NCI-H2029 (cell line): ENCODE measurements at places on chromosomes 3 and 15.
A peak's percentile ranks its signal among the peaks of the same experiment; 100 is the strongest.

DNA sequence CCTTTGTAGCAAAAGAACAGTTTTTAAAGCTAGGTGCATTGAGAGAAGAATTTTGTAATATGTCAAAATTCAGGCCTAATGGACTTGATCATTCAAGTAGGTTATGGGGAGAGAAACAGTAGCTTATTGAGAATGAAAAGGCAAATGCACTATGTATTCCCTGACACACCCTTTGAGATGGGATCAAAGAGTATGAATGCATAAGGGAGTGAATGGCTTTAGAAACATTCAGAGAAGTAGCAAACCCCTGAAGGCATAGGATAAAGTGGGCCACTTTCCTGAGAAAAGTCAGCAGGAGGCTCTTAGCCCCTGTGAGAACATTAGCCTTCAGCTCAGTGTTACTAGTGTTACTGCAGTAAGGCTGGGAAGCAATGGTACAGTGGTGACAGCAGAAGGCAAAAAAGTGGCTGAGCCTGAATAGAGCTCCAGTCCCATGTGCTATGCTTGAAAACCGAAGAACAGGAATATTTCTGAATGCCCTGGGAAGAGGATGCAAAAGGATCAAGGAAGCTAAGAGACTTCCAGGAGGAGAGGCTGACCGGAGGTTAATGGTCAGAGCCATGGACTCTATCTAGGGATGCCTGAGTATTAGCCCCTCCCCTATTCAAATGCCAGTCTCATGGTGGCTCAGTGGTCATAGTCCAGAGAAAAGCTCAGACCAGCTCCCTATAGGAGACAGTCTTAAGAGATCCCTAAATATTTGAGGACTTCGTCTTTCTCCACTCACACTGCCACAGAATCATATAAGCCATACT lies 218.2 kb upstream of the SGO1 start:
- DNase-seq = no peak

DNA sequence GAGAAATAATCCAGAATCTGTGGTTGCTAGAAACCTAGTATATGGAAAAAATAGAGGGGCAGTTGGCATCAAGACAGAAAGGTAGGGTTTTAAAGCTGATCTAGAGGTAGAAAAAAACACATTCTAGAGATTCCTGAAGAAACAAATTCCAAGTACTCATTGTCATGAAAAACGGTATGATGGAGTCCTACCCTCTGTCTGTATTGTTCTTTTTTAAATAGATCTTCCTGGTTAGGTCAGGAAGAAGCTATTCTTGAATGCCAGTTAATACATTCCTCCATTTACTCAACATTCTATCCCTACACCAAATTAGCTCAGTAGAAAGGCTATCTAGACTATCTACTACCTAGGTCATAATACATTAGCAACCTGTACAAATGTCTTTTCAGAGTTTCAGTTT lies 364.7 kb downstream of the FHIT start:
- DNase-seq = no peak

DNA sequence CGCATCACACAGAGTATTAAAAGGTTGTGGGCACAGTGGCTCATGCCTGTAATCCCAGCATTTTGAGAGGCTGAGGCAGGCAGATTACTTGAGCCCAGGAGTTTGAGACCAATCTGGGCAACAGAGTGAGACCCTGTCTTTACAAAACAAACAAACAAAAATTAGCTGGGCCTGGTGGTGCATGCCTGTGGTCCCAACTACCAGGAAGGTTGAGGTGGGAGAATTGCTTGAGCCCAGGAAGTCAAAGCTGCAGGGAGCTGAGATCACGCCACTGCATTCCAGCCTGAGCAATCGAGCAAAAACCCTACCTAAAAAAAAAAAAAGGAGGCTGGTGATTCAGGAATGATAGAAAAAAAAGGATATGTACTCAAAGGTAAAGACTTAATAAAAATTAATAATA lies 28.2 kb upstream of the ST6GAL1 start:
- DNase-seq = no peak

GRCh38 chr15:43928152-43928551 lies 101.3 kb downstream of the WDR76 start:
- no peak for DNase-seq

DNA sequence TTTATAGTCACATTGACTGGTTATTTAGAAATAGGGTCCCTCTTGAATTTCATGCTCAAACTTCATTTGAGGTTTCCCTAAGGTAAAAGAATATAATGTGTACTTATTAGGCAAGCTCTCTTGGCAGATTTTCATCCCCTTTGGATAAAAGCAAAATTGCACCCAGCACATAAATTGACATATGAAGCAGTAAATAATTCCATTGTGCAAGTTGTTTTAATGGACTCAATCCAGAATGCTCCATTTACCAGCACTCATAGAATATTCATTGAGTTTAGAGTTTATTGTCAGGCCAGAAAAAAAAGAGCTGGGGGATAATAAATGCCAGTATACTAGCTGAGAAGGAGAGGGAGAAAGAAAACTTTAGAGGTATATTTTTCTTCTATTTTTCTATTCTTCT lies 136.8 kb downstream of the TPRG1 start:
- no peak for DNase-seq

- no peak for DNase-seq
Observed at GRCh38 chr15:29685156-29686078, 136.9 kb downstream of the TJP1 start.

GRCh38 chr3:53357458-53357857 lies 10.1 kb upstream of the DCP1A start:
- DNase-seq = no peak

GRCh38 chr3:49199239-49199899 lies 28.0 kb downstream of the KLHDC8B start:
- DNase-seq = no peak

- no peak for DNase-seq
Observed at GRCh38 chr3:50276762-50277101, 2.2 kb upstream of the LSMEM2 start.

- DNase-seq = peak; percentile 93
Observed at GRCh38 chr3:15268033-15268631, 62.1 kb downstream of the CAPN7 start.

DNA sequence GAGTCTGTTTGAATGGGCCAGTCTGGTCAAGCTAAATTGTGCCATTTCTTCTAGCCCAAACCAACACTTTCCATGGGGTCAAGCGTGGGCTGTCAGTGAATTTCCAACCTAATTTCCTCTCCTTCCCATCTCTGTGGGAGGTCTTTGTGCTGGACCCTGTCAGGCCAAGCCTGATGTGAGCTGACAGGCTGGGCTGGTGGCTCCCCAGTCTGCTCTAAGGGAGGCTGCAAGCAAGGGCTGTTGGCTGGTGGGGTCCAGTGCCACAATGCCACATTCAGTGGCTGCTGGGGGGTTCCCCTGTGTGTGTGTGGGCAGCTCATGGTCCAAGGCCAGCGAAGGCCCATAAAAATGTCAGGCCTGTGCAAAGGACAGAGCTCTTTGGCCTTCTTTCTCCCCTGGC lies 216.1 kb downstream of the OPA1 start:
- DNase-seq = no peak

DNA sequence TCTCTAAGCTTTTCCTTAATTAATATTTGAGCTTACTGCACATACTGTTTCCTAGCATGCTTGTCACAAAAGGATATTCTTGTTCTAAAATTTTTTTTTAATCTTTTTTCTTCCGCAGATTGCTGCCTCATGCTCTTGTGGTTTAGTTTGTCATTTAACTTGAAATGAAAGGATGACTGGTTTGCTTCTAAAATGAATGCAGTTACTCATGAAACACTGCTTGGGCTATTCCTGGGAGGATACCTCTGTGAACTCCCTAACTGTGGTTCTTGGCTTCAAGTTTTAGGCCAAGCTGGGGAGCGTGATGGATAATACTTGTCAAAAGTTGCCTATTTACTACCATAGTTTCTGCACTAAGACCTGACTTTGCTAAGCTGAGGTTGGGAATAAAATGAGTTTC lies 64.0 kb downstream of the USP13 start:
- DNase-seq = no peak

GRCh38 chr3:192068464-192069254 lies 607.7 kb downstream of the PYDC2 start:
- DNase-seq = no peak

- no peak for DNase-seq
Observed at GRCh38 chr15:39084674-39085530, 496.0 kb upstream of the THBS1 start.

DNA sequence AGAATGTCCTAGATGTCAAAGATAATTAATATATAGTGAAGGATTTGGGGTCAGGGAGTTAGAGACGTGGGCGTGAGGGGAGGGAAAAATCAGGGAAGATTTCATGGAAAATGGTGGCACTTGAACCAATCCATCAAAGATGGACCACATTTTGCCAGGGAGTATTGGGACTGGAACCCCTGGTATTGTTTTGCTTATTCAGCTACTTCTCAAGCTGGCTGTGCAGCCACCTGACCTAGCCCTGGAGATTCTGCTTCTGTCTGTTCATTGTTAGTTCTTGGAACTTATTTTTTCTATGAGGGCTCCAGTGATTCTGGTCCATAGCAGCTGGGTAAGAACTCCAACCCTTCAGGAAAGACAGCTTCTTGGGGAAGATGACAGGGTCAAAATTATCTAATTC lies 3.3 kb upstream of the THRB start:
- no peak for DNase-seq

GRCh38 chr3:138375447-138375846 lies 27.1 kb downstream of the MRAS start:
- DNase-seq = no peak

DNA sequence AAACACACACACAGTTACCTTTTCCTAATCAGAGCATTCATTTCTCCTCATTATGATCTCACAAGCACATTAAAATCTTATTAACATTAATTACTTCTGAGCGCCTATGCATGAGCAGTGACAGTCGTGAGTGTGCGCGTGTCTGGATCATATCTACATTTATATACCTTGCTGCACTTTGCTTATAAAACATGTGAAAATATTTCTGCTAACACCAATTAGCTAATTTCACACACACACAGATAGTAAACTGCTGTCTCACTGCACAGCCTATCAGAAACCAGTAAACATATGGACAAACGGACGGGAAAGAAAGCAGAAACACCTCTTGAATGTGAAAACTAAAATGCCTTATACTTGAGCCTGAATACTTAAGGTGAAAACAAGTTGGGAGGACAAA lies 64.8 kb downstream of the ZBTB20 start:
- DNase-seq = no peak

DNA sequence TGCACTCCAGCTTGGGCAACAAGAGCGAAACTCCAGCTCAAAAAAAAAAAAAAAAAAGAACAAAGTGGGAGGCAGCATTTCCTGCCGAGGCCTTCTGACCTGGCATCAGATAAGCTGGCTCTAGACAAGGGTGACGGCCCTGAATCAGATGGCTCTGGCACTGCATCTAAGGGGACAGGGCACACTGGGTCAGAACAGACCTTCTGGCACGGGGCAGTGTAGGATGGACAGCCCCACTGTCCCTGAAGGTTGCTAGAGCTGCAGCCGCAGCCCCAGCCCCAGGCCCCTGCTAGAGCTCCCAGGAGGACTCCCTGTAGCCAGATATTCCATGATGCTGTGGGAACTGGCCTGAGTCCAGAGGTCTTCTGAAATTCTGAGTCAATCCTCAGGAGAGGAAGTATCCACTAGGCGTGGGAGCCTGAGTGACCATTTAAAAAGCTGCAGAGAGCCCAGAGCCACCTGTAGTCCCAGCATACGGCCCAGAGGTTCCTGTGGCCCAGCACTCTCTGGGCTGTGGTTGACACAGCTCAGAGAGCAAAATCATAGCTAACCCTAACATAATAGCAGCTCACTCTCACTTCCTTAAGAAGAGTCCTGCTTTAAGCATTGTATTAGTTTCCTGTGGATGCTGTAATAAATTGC lies 69.2 kb upstream of the MFGE8 start:
- no peak for DNase-seq

GRCh38 chr3:16319307-16319706 lies 54.3 kb downstream of the OXNAD1 start:
- no peak for DNase-seq

GRCh38 chr3:143576568-143577270 lies 271.5 kb downstream of the SLC9A9 start:
- no peak for DNase-seq

DNA sequence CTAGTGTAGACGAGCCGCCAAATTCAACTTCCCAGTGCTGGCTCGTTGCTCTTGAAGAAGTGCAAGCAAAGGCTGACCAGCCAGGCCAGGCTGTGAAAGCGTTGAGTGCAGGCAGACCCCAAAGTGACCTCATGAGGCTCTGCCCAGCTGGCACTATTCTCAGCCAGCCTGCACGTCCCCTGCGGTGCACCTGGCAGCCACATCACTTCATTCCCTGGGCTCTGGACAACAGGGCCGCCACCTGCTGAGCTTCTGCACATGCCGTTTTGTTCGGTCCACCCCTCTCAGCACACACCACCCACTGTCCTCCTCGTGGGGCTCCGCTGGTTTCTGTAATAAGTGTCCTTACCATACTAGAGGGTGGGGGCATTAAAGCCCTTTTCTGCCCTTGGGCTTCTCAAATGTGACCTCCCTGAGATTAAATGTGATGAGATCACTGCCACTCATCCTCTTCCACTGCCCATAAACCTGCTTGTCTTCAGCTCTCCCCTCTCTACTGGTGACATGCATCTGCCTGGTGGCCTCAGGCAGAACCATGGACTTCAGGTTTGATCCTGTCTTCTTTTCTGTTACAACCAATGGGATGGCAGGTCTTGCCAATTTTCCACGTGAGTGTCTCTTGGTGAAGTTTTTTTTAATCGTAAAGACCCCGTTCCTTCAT lies 6.1 kb downstream of the RASGRF1 start:
- DNase-seq = no peak

- no peak for DNase-seq
Observed at GRCh38 chr3:51139616-51140015, 245.5 kb upstream of the MANF start.

- no peak for DNase-seq
Observed at GRCh38 chr3:70607469-70607868, 295.0 kb upstream of the MDFIC2 start.

GRCh38 chr3:88921986-88922385 lies 185.4 kb upstream of the EPHA3 start:
- DNase-seq = no peak

- DNase-seq = no peak
Observed at GRCh38 chr3:108408883-108409799, 101.3 kb downstream of the MYH15 start.

DNA sequence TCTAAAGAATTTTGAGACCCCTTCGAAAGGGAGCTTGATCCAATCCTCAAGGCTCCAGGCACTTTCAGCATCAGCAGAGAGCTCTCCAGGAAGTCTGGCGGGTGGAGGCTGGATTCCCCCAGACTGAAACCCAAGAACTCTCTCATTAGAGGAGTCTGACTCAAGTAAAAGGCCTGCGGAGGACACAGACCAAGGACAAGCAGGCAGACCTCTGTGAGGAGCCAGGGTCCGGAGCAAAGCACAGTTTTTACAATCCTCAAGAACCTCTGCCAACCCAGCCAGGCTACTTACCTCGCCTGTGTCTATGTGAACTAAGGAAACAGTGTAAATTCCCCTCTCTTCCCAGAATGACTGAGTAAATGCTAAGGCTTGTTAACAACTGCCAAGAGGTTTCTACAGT lies 86.2 kb downstream of the FBN1 start:
- no peak for DNase-seq

DNA sequence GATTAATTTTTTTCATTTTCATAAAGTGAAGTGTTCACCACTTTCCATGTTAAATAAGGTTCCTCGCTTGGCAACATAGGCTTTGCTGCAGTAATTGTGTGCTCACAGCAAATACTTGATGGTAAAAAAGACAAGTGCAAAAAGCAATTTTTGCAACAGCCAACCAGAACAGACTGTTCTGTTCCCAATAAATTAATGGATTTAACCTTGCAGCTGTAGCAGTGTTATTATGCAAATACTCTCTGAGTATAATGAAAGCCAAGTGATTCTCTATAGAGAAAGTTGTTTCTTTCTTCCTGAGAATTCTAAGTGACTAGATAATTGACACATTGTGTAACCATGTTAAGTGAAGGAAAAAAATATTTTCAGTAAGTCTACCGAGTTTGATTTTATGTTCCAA lies 183.7 kb upstream of the NAALADL2 start:
- DNase-seq = no peak
